ENCODE measurements at places on chromosomes 12 and 14.

- peak; percentile 72 for DNase-seq
These were observed 91.4 kb downstream of the SETD3 start for GRCh38 chr14:99389174-99389826.

GRCh38 chr12:95615749-95616148 is 64.5 kb upstream of the USP44 start:
- no peak for DNase-seq

DNA sequence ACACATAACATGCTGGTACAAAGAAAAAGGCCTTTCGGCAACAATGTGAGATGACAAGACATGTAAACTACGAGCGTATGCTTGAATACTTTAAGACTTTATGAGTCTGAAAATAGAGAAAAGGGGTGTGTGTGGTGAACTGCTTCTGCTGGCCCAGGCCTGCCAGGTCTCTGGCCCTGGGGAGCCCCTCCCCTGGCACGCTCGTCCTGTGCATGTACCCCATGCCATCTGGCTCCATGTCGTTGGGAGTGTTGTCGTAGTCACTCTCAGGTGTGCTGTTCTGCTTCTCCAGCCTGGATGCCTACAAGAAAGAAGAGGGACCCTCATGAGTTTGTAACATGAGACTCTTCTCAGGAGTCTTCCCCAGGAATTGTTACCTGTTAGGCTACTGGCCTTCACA is 38.9 kb downstream of the TCHP start:
- no peak for DNase-seq

- no peak for DNase-seq
These were observed 2.1 kb upstream of the PRR4 start for GRCh38 chr12:10851243-10851858.

GRCh38 chr12:6855322-6855721 is 3.4 kb downstream of the USP5 start:
- DNase-seq = no peak

- no peak for DNase-seq
These were observed 57.0 kb downstream of the ZNF664 start for GRCh38 chr12:124030008-124030407.

- DNase-seq = no peak
These were observed 371.0 kb downstream of the ALG10 start for GRCh38 chr12:34393086-34393820.

DNA sequence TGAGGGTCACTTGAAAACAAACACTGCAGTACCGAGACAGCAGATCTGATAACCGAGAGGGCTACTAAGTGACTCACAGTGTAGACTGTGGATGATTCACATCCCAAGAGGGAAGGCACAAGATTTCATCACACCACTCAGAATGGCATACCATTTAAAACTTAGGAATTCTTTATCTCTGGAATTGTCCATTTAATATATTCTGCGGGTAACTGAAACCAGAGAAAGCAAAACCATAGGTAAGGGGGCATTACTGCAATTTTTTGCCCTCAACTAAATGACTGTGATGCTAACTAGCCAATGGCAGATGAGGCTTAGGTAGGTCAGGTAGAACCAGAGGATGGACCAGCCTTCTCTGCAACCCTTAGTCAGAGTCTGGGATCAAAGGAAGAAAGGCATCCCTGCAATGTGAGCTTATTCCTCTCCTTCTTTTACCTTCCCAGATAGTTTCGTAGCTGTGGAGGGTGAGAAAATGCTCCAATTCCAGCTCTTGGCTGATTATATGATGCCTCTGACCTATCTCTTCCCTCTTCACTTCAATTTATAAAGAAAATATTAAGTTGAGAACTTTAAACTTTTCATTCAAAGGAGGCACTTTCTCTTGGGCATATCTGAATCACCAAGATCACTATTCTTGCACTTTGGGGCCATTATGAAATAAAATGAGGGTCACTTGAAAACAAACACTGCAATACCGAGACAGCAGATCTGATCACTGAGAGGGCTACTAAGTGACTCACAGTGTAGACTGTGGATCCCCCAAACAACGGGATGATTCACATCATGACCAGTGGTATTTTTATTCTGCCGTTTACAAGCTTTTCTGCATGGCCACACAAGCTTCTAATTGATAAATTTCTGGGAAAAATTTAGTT is 6.8 kb downstream of the ART4 start:
- DNase-seq = peak; percentile 91

DNA sequence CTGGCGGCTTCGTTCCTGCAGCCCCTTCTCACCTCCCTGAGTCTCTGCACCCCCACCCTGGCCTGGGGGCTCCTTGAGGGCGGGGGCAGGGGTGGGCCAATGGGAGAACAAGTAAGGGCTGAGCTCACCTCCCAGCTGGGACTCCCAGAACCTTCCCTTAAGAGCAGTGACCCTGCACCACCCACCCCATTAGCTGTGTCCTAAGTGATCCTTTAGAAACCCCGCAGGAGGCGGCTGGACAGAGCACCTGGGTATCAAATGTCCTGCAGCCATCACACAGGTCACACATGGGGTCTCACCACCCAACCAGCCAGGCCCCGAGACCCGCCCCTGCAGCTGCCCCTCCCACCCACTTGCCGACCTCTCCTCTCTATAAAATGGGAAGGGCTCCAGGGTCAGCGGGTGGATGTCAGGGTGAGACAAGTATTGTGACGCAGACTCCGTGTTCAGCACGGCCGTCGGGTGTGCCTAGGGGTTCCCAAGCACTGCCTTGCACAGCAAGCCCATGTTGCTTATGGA is 151.2 kb upstream of the C14orf180 start:
- no peak for DNase-seq

DNA sequence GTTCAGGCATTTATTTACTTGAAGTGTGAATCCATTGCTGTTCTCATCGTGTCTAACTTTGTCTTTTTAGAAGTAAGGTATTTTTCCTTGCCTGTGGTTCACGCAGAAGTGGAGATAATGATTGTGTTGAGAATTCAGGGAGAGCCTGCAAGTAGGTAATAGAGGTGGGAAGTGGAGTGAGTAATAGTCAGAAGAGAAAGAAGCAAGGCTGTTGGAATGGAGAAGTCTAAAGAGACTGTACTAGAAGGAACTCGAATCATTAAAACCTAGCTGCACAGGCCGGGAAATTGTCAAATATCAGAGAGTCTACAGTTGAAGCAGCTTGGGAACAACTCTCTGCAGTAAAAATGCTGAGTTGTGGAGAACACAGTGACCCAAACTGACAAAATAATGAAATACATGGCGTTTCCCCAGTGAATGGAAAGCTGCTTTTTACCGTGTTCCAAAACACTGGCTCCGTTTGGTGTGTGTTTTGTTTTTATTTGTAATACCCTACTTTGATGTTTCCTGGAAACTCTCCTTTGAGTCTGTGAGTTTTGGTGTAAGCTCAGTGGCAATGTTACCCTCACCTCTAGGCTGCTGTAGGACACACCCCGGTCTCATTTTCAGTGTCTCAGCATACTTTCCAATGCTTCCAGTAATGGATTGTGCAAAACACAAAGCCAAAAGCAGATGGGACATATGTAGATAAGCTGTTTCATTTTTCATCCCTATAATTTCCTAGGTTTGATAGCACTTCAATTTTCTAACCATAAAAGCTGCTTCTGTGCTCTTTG is 146.6 kb downstream of the CRADD start:
- peak; percentile 46 for DNase-seq

- DNase-seq = no peak
These were observed 2.1 kb downstream of the RPS29 start for GRCh38 chr14:49584058-49584457.

GRCh38 chr12:62698701-62699101 is 232.1 kb downstream of the MON2 start:
- DNase-seq = peak; percentile 78

DNA sequence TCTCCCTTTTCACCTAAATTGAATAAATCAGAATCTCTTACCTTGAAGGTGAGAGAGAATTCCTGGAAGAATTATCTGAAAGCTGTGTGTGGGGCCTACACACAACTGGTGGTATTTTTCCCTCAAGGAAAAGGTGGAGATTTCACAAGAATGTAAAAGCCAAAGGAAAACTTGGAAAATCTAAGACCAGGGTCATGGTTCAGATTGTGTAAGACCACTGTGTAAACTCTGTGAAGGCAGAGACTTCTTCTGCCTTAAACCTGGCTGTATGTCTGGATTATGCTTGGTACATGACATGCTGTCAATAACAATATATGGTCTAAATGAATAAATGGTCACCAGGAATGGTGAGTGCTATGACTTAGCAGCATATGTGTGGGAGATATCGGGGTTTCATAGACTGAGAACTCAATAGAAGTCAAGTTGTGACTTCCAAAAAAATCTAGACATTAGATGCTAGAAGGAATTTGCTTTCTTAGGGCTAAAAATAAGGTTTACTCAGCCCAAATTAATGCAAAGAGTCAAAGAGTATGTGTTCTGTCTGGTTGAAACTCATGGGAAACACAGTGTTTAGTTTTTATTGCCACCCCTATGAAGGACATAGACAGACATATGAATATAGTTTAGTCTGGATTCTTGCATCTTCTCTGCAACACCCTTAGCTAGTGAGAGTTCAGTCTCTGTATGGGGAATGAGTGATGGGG is 163.7 kb downstream of the SNAPC1 start:
- DNase-seq = no peak

- no peak for DNase-seq
These were observed 93.6 kb downstream of the PELI2 start for GRCh38 chr14:56211844-56212243.

GRCh38 chr12:117080661-117081144 is 18.5 kb downstream of the TESC start:
- no peak for DNase-seq

DNA sequence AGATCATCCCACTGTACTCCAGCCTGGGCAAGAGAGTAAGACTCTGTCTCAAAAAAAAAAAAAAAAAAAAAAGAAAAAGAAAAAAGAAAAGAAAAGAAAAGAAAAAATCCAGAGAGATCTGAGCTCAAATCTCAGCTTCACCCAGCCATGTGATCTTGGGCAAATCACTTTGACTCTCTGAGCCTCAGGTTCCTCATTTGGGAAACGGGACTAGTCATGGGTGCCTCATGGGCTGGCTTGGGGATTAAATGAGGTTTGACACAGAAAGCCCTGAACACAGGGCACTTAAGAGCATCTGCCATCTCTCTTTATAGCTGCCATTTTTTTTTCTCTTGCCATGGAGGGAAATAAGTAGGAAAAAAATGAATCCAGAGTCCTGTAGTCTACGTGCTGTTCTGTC is 86.2 kb upstream of the MYL2 start:
- DNase-seq = no peak

GRCh38 chr12:124626971-124627411 is 59.6 kb upstream of the NCOR2 start:
- DNase-seq = no peak

DNA sequence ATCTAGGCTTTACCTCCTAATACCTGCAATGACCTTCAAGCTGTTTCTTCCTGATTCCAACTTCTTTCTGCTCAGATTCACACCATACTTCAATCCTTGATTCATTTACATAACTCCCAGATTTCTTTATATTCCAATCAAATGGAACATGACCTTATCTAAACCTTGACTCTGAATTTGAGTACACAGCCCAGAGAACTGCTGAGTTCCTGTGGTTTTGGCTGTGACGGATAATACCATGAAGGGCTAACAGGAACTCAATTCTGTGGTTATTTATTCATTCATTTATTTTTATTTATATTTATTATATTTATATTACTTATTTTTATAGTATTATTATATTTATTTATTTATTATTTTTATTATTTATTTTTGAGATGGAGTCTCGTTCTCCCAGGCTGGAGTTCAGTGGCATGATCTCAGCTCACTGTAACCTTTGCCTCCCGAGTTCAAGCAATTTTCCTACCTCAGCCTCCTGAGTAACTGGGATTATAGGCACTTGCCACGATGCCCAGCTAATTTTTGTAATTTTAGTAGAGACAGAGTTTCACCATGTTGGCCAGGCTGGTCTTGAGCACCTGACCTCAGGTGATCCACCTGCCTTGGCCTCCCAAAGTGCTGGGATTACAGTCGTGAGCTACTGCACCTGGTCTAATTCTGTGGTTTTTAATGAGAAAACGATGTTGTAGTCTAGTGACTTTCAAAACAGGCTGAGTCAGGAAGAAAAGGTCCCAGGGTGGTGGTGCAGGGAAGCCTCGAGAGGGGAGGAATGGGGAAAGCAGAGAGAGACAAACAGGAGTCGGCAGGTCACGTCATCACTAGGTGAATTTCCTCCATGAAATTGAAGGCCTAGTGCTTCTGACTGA is 11.7 kb downstream of the APOLD1 start:
- no peak for DNase-seq

- no peak for DNase-seq
These were observed 15.0 kb downstream of the DEPDC4 start for GRCh38 chr12:100251917-100252316.

DNA sequence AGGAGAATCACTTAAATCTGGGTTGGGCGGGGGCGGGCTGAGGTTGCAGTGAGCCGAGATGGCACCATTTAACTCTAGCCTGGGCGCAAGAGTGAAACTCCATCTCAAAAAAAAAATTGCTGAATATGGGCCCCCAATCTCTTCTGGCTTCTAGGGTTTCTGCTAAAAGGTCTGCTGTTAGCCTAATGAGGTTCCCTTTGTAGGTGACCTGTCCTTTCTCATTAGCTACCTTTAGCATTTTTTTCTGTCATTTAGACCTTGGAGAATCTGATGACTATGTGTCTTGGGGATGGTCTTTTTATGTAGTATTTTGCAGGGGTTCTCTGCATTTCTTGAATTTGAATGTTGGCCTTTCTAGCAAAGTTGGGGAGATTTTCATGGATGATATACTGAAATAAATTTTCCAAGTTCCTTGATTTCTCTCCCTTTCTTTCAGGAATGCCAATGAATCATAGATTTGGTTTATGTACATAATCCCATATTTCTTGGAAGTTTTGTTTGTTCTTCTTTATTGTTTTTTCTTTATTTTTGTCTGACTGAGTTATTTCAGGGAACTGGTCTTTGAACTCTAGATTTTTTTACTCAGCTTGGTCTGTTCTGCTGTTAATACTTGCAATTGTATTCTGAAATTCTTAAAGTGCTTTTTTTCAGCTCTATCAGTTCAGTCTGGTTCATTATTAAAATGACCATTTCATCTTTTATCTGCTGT is 181.5 kb downstream of the TTC6 start:
- no peak for DNase-seq

- peak; percentile 81 for DNase-seq
These were observed 75.5 kb downstream of the BORCS5 start for GRCh38 chr12:12432364-12432763.

DNA sequence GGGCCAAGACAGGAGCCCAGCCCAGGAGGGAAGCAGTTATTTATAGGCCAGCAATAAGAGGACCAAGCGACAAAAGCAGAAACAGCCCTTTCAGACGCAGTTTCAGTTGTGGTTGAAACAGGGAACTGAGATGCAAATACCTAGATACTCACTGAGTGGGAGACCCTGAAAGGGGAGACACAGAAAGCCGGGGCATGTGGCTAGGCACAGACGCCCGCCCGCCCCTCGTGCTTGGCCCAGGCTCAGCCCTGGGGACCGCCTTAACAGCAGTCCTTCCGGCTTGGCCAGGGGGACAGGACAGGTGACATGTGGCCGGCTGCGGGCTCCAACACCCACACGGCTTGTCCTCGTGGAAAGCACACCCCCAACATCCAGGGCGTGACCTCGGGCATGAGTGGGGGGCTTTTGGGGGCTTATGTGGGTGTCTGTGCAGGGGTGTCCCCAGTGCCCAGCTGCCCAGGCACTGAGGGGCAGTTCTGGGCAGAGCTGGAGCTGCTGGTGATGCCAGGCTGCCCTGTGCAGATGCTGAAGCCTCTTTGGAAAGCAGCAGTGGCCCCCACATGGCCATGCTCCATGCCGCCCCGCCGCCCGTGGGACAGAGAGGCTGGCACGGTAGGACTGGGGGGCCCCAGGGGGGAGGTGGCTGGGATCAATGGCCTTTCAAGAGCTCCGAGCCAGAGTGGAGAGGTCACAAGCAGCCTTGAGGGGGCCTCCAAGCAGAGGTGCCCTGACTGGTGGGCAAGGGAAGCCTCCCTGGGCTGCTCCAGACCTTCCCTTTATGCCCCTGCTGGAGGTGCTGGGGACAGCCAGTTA is 2.1 kb downstream of the PLD4 start:
- no peak for DNase-seq

Measured in ELR (cell line).